ENCODE measurements at places on chromosomes 5 and 9. TPM values are rescaled to one million over a fixed set of nuclear protein-coding genes. Genes with fewer than 3 reads are reported as not detected.
A peak's percentile ranks its signal among the peaks of the same experiment; 100 is the strongest.

Gene SPAG8
- total RNA-seq = 0.93 TPM

GRCh38 chr9:113370806-113371325, 5.9 kb downstream of the HDHD3 start:
- no peaks in the 10 kb centered on the region for H3K27me3 ChIP-seq
- H3K4me3 ChIP-seq = no peak overlapping the region
- H3K4me1 ChIP-seq = peaks cover 3% of the 10 kb centered on the region
- H3K27ac ChIP-seq = no peak overlapping the region
- DNase-seq = no peak

Gene TXNDC8
- not detected for total RNA-seq

DNA sequence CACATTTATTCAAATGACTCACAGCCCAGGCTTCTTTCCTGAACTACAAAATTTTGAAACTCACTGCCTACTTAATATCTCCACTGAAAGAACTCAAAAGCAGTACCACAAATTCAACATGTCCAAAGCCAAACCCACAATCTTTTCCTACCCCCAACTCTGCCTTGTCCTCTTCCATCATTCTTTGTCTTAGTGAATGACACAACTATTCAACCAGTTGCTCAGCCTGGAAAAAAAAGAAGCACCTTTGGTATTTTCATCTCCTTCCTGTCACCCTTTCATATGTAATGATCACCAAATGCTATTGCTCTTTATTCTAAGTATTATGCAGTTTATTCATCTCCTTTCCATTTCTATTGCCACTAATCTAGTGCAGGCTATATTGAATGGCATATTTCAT, 216.3 kb downstream of the TMEM232 start:
- no peaks in the 10 kb centered on the region for H3K27me3 ChIP-seq
- H3K36me3 ChIP-seq = no peaks in the 10 kb centered on the region
- H3K4me1 ChIP-seq = no peaks in the 10 kb centered on the region
- no peak overlapping the region for H3K27ac ChIP-seq
- DNase-seq = no peak

DNA sequence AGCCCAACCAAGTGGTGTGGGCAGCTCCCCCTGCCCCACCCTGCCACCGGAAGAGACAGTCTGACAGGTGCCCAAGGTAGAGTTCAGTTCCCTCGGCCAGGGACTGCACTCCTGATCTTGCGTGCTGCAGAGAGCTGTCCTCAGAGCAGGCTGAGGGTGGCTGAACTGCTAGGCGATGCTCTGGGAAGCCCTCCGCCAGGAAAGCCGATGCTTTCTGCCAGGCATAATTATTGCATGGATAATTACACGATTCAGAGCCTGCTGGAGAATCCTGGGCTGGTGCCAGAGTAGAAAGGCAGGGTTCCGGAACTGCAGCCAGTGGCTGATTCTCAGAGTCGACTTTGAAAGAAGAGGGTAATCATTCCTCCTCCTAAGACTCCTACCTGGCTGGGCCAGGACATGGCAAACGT, 19.3 kb downstream of the KCNIP1 start:
- no peaks in the 10 kb centered on the region for H3K4me1 ChIP-seq
- no peaks in the 10 kb centered on the region for H3K27me3 ChIP-seq
- no peak overlapping the region for H3K27ac ChIP-seq
- no peak for DNase-seq

Gene CYLC2
- not detected for total RNA-seq

DNA sequence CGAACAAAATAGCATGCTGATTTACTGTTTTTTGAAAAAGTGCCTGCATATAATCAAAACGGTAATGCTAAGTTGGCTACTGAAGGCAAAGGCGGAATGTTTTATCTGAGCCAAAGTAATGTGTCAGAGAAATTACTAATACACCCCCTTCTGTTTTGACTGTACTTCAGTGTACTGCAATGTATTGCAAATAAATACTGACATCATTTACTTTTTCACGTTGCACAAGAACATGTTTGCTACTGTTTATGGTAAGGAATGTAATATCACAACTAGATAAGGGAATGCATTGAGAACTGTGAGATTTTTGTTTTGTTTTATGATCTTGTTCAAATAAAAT, 813 bp upstream of the AGTPBP1 start:
- H3K27me3 ChIP-seq = no peaks in the 10 kb centered on the region
- H3K36me3 ChIP-seq = no peaks in the 10 kb centered on the region
- H3K4me1 ChIP-seq = peaks cover 24% of the 10 kb centered on the region
- DNase-seq = no peak
- peak overlapping the region; percentile 94 for H3K27ac ChIP-seq

GRCh38 chr5:82329393-82329792, 51.2 kb upstream of the RPS23 start:
- H3K36me3 ChIP-seq = no peaks in the 10 kb centered on the region
- H3K4me3 ChIP-seq = no peak overlapping the region
- H3K4me1 ChIP-seq = peaks cover 10% of the 10 kb centered on the region
- DNase-seq = no peak
- no peaks in the 10 kb centered on the region for H3K27me3 ChIP-seq
- H3K27ac ChIP-seq = no peak overlapping the region

- peak overlapping the region; percentile 83 for H3K4me3 ChIP-seq
- DNase-seq = peak; percentile 57
- H3K36me3 ChIP-seq = peaks cover 36% of the 10 kb centered on the region
- H3K27me3 ChIP-seq = no peaks in the 10 kb centered on the region
- peak overlapping the region; percentile 89 for H3K27ac ChIP-seq
These were observed 696 bp downstream of the ZNF622 start for GRCh38 chr5:16464664-16465543.

Gene SPATA31A3
- not detected for total RNA-seq

DNA sequence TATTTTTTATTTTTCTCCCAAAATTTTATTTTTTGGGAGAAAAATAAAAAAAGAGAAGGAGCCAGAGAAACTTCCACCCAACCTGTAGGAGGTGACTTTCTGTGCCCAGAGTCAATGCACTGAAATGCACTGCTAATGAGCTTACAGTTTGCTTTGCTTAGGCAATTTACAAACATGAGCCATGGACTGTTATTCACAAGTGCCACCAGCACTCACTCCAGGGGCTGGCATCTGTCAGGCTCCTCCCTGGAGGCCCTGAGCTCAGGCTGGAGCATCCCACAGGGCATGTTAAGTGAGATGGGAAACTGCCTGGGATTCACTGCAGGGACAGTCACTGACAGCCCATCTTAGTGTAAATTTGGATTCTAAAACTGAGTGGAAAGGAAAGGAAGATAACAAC, 74.9 kb downstream of the FANCC start:
- H3K27ac ChIP-seq = no peak overlapping the region
- peaks cover 9% of the 10 kb centered on the region for H3K36me3 ChIP-seq
- DNase-seq = no peak
- H3K27me3 ChIP-seq = no peaks in the 10 kb centered on the region
- no peak overlapping the region for H3K4me3 ChIP-seq

Gene BDP1
- total RNA-seq = 17.7 TPM

- H3K27ac ChIP-seq = no peak overlapping the region
- peaks cover 3% of the 10 kb centered on the region for H3K4me1 ChIP-seq
- no peak for DNase-seq
- H3K27me3 ChIP-seq = no peaks in the 10 kb centered on the region
- H3K36me3 ChIP-seq = no peaks in the 10 kb centered on the region
These were observed 21.8 kb upstream of the NINJ1 start for GRCh38 chr9:93155716-93156474.

DNA sequence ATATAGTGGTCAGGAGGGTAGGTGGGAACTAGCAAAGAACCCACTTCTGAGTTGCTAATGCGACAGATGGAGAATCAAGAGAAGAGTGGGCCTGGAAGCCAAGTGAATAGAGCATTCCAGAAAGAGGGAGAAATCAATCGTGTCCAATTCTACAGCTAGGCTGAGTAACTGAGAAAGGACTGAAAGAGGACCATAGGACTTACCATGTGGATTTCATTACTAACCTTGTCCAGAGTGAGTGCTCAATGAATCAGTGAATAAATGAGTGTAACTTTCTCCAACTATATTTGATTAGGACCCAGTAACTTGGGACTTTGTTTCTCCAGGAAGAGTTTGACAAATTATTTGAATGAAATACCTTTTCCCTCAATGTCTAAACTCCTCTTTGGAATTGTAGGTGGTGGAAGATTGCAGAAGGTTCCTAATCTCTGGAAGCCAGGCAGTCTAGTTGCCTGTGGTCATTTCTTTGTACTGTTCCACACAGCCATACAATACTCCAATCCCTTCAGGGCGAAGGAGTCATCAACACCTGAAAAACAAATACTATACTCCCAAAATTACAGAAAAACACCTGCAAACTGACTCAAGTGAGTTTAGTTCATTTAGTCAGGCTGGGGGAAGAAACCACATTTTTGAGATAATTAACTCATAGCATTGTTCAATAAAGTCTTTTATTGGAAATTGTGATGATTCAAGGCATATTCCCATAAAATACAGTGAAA, 2.6 kb upstream of the F2RL1 start:
- H3K4me1 ChIP-seq = no peaks in the 10 kb centered on the region
- H3K4me3 ChIP-seq = no peak overlapping the region
- DNase-seq = no peak
- no peaks in the 10 kb centered on the region for H3K36me3 ChIP-seq
- peaks cover 11% of the 10 kb centered on the region for H3K27me3 ChIP-seq

DNA sequence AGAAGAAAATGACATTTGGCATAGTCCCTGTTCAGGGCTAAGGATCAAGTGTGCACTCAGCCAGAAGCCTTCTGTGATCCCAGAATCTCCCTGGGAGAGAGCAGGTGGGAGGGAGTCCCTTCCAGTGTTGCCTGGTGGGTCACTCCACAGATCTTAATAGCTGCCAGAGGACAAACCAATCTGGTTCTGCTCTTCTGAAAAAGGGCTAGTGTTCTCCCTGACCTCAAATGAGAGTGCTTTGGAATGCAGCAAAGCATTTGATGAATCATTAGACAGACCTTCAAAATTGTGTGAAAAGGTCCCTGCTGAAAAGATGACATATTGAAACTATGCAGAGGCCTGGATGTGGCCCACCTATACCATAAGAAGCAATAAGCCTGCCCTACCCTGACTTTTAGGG, 339.7 kb downstream of the TMEM232 start:
- no peak for DNase-seq
- H3K36me3 ChIP-seq = no peaks in the 10 kb centered on the region
- H3K4me1 ChIP-seq = no peaks in the 10 kb centered on the region
- H3K27ac ChIP-seq = no peak overlapping the region
- H3K27me3 ChIP-seq = no peaks in the 10 kb centered on the region

GRCh38 chr5:172897481-172898217, 61.6 kb upstream of the RPL26L1 start:
- H3K4me1 ChIP-seq = peaks cover 65% of the 10 kb centered on the region
- peak; percentile 58 for DNase-seq
- H3K27me3 ChIP-seq = no peaks in the 10 kb centered on the region
- H3K36me3 ChIP-seq = no peaks in the 10 kb centered on the region

Gene JAKMIP2
- not detected for total RNA-seq

DNA sequence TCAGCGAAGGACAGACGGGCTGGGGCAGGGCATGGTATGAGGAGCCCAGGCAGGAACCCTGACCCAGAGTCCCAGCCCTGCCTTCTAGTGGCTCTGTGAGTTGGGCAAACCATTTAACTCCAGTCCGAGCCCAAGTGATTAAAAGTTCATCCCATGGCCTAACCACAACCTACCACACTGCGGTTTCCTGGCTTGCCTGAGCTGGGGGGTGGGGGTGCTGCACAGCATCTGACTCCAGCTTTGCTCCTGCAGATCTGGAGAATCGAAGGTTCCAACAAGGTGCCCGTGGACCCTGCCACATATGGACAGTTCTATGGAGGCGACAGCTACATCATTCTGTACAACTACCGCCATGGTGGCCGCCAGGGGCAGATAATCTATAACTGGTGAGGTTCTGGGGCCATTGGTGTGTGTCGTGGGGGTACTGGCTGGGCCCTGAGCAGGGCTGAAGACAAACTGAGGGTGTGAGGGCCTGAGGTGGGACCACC, 49.0 kb downstream of the STOM start:
- peak overlapping the region; percentile 79 for H3K27ac ChIP-seq
- DNase-seq = no peak
- H3K27me3 ChIP-seq = no peaks in the 10 kb centered on the region
- no peaks in the 10 kb centered on the region for H3K36me3 ChIP-seq

- no peaks in the 10 kb centered on the region for H3K36me3 ChIP-seq
- no peak overlapping the region for H3K4me3 ChIP-seq
- H3K27ac ChIP-seq = no peak overlapping the region
- no peak for DNase-seq
- H3K4me1 ChIP-seq = no peaks in the 10 kb centered on the region
- no peaks in the 10 kb centered on the region for H3K27me3 ChIP-seq
These were observed 152.7 kb upstream of the ACTBL2 start for GRCh38 chr5:57635146-57635777.

- H3K4me1 ChIP-seq = peaks cover 98% of the 10 kb centered on the region
- no peaks in the 10 kb centered on the region for H3K27me3 ChIP-seq
- H3K4me3 ChIP-seq = peak overlapping the region; percentile 41
- H3K36me3 ChIP-seq = no peaks in the 10 kb centered on the region
These were observed 69.1 kb downstream of the PPARGC1B start for GRCh38 chr5:149799119-149799623.
